Activated CD4-positive, CD25-positive, alpha-beta regulatory T cell treated with anti-CD3 and anti-CD28 coated beads, Interleukin-2, amount 50 U/mL, for 72 hours (primary cell): ENCODE measurements at places on chromosomes 3 and 15.

DNA sequence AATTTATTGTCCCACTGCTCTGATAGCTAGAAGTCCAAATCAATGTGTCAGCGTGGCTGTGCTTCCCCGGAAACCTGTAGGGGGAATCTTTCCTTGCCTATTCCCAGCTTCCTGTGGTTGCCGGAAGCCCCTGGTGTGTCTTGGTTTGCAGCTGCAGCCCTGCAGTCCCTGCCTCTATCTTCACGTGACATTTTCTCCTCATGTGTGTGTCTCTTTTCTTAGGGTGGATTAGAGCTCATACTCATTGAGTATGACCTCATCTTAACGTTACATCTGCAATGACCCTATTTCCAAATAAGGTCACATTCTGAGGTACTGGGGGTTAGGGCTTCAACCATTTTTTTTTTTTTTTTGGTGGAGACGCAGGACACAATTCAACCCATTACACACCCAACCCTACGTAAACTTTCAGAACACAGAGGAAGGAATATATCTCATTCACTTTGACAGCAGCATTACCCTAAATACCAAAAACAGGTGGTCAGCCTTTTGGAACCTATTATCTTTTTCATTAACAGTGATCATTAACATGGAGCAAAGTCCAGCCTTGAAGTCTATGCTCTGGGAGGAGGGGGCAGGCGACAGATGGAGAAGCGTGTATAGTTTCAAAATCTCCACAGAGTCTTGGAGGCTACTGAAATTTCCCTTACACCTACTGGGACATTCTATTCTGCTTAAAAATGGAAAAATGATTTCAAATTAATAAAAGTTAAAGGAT is 88.6 kb downstream of the RYK start:
- DNase-seq, result no peak

GRCh38 chr15:90087454-90088154 is 14.7 kb downstream of the IDH2 start:
- no peak for DNase-seq

GRCh38 chr15:64635499-64636495 is 139.6 kb downstream of the RBPMS2 start:
- DNase-seq, result no peak

GRCh38 chr3:172314591-172315160 is 133.6 kb downstream of the GHSR start:
- no peak for DNase-seq

- DNase-seq, result no peak
Measured at GRCh38 chr3:151165226-151165625, 37.8 kb downstream of the GPR171 start.

GRCh38 chr3:126554560-126555525 is 3.9 kb downstream of the C3orf22 start:
- no peak for DNase-seq

DNA sequence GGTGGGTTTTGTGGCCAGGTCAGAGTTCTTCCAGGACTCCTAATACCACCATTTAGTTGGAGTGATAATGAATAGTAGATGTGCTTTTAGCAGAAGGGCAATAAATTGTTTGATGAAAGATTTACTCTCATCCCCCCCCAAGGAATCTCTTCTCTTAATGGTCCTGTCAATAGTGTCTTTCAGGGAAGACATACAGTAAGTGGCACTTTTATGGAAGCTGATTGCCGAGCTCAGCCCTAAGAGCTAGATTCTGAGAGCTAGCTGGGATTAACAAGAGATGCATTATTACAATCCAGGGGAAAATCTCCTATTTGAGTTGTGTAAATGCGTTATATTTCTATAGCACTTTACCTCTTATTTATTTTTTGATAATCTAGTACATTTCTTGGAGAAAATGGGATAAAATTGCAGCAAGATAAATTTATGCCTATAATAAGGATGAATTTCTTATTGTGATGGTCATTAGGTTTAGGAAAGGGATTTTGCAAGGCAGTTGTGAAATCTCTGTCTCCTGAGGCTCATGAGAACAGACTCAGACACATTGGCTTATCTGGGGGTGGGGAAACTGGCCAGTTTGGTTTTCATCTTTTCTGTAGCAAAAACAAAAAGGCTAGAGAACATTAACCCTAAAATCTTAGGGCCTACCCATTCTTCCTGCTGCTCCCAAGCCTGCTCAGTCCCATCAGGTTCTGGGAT is 41.6 kb upstream of the CLSTN2 start:
- no peak for DNase-seq
